Stimulated activated CD8-positive, alpha-beta memory T cell treated with anti-CD3 and anti-CD28 coated beads, Interleukin-15, amount 100 ng/mL, for 24 hours (primary cell): ENCODE measurements at places on chromosomes 3 and 15.

GRCh38 chr3:180180795-180181194, 144.1 kb upstream of the PEX5L start:
- DNase-seq = no peak

DNA sequence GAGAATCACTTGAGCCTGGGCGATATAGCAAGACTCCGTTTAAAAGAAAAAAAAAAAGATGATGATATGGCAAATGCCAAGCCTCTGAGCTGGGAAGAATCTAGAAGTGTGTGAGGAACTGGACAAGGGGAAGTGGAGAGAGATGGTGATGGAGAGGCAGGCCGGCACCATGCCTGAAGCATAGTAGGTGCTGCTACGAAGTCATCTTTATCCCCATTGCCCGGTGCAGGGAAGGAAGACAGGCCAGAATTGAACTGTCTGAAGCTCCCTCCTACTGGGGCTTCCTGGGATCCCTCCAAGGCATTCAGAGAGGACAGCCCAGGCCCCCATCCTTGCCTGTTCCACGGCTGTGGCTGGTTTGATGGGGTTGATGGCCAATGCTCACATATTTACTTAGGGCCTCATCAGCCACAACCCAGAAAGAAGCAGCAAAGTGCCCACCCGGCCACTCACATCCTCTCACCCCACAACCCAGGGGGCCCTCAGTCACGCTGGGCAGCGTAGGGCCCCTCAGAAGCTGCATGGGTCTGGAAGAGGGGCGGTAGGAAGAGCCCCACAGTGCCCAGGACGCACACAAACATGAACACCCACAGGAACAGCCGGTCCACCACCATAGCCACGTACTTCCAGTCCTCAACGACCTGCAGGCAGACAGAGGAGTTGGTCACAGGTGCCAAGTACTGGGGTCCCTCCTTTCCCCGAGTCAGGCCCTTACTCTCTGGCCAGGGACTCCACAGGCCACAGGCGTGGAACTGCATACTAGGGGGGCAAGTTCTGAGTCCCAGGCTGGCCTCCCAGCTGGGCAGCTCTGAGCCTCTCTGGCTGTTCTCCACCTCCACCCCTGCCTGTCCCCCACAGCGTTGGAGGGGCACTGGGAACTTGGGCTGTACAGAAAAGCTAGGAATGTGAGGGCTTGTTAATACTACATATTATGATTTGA, 4.1 kb upstream of the CHRNA3 start:
- no peak for DNase-seq

- no peak for DNase-seq
Measured at GRCh38 chr15:62770111-62770660, 272.4 kb upstream of the TPM1 start.

- no peak for DNase-seq
Measured at GRCh38 chr15:70060993-70061305, 36.8 kb downstream of the TLE3 start.

GRCh38 chr3:174873832-174874657, 14.9 kb downstream of the NAALADL2 start:
- no peak for DNase-seq

DNA sequence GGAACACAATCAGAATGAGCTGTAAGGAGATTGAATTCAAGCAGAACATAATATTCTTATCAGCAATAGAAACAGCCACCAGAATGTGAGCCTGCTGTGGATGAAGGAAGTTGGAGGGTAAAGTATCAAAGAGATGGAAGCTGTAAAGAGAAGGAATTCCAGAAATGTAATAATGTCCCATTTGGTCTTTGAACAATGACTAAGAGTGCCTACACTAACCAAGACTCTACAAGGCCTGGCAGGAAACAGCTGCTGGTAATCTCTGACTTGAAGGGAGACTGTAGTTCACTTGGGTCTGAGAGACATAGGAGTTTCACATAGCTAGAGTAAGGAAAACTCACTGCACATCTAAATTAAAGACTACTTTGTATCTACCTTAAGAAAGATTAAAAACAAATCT, 1176.0 kb upstream of the ALCAM start:
- no peak for DNase-seq

DNA sequence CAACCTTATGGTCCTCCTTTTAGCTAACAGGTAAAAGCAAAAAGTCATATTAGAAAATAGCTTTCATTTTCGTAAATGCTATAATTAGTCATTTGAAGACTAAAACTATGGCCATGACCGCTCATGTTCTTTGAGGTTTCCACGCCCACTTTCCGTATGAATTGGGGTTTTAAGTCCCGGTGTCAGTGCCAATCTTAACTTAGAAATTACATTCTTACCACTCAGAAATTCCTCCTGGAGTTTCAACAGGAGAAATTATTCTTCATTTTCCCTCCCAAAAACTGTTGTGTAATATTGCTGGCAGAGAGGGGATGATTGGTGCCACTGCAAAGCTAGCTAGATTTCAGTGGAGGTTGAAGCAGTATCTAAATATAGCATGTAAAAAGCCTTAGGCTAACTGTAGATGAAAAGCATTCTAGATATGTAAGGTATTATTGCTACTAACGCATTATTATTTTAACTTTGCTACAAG, 71.0 kb upstream of the MDFIC2 start:
- DNase-seq = no peak

- DNase-seq = no peak
Measured at GRCh38 chr3:3666664-3667063, 132.6 kb upstream of the LRRN1 start.

- DNase-seq = no peak
Measured at GRCh38 chr3:108219336-108219735, 2.9 kb downstream of the IFT57 start.

- DNase-seq = no peak
Measured at GRCh38 chr3:124364317-124365020, 365.8 kb upstream of the UMPS start.

DNA sequence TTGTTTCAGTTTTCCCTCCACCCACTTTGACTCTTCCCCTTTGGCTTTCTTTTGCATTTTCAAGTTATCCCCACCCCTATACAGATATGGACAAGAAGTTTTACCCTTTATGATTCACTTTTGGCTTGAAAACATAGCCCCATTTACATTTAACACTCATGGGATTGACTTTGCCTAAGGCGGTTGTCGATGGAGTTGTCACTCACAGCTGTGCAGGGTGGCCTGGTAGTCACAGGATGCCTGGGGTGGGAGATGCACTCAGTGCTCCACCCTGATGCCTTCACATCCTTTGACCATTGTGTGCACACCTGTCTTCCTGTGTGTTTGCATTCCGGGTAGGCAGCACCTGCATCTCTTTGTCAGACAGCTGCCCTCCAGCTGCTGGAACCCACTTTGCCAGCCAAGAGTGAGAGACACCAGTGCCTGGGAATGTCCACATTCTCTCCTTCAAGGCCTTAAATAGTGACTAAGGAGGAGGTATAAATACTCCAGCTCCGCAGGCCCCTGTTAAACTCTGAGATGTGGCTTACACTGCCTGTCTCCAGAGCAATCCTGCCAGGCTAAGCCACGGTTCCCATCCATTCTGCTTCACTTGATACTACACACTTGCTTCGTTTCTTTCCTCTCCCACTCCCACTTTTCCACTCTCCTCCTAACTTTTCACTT, 191.5 kb upstream of the SLC24A5 start:
- DNase-seq = no peak

DNA sequence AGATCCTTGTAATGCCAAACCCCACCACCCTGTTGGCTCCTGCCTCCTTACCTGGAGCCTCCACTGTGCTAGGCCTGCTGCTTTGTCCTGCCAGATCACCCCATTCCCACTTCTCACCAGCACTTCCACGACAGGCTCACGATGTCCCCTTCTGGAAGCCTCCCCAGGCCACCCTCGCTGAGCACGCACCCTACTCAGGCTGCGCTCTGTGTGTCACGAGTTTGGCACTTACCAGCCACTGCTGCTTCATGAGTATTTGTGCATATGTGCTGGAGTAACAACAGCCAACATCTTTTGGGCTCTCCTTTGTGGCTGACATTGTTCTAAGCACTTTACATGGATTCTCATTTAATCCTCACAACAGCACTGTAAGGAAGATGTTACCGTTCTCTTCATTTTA, 58.1 kb downstream of the PDIA5 start:
- no peak for DNase-seq

DNA sequence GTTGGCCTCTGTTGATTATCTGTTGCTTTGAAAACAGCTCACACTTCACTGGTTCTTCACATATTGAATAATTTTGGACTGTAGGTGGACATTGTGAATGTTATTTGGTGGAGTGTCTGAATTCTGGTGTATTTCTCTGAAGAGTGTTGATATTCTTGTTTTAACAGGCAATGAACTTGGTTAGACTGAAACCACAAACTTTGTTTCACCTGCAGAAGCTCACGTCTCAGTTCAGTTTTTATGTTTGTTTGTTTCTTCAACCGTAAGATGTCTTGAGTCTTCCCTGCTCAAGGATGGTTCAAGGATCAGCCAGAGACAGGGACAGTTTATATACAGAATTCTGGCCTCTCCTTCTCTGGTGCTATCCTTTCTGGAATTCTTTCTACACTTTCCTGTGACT, 43.6 kb downstream of the C3orf20 start:
- DNase-seq = no peak

DNA sequence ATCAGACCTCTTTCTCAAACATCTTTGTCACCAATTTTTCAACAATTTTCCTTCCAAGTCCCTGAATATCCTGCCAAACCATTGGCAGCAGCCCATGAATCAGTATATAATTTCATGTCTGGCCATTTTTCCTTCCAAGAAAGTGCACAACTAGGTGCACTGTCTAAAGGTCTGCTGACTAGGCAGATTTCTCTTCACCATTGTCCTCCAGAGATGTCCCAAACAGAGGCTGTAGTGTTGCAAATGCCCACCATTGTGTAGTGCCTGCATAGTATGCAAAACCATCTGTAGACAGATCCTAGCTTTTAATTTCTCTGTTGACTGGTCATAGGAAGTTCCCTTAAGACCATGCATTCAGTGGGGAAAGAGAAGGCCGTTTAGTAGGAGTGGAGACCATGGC, 25.0 kb upstream of the GOLGA6L2 start:
- no peak for DNase-seq

DNA sequence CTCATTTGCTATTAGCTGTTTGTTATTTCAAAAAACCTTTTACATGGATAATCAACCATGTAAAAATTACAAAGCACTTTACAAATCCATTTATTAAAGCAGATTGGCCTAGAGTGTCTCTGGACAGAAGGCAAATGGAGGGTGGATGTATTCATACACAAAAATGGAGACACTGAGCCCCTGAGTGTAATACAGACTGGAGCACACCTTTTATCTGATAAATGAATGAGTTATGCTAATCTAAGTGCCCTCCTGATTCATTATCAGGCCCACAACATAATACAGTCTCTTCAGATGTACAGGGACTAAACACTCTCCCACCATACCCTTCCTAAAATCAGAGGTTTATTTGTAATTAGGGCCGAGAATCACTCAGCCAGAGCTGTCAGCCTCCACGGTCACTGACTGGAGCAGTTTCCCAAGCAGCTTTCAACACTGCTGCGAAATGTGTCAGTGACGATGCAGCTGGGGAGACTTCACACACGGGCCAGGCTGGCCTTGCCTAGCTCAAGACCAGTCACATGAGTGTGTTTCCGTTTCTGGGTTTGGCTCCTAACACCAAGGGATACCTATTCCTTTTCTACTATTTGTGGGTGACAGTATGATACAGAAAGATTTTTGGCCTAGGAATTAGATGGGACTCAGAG, 271.8 kb downstream of the ZIC1 start:
- DNase-seq = no peak

DNA sequence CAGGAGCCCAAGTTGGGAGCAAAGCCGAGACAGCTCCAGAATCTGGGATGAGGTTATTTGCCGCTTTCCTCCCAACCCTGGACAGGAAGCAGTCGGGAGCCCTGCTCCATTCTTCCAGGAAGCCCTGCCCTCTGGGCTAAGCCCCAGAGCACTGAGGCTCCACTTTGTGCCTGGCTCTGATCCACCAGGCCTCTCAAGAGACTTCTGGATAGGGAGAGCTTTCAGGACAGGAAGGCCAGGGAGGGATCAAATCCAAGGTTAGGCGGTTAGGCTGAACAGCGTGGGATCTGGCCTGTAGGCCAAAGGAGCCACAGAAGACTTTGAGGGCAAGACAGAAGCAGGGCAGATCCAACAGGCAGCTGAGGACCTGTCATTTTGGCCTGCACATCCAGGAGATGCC, 835 bp downstream of the STOML1 start:
- DNase-seq = no peak

DNA sequence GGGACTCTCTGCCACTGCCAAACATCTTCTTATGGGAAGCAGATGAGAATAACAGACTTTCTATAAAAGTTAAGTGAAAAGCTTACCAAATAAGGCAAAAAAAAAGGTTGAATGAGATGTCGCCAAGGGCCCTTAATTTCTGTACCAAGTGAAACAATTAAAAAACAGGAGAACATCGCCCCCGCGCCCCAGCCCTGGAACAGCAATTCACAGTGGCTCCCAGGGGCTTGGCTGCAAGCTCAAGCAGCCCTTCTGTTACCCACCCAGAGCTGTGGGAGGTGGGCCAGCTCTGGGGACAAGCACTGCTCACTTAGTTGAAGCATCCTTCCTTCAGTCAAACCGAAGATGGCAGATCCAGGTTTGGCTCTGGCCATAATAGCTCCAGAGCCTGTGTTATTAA, 208.0 kb downstream of the ERC2 start:
- no peak for DNase-seq

DNA sequence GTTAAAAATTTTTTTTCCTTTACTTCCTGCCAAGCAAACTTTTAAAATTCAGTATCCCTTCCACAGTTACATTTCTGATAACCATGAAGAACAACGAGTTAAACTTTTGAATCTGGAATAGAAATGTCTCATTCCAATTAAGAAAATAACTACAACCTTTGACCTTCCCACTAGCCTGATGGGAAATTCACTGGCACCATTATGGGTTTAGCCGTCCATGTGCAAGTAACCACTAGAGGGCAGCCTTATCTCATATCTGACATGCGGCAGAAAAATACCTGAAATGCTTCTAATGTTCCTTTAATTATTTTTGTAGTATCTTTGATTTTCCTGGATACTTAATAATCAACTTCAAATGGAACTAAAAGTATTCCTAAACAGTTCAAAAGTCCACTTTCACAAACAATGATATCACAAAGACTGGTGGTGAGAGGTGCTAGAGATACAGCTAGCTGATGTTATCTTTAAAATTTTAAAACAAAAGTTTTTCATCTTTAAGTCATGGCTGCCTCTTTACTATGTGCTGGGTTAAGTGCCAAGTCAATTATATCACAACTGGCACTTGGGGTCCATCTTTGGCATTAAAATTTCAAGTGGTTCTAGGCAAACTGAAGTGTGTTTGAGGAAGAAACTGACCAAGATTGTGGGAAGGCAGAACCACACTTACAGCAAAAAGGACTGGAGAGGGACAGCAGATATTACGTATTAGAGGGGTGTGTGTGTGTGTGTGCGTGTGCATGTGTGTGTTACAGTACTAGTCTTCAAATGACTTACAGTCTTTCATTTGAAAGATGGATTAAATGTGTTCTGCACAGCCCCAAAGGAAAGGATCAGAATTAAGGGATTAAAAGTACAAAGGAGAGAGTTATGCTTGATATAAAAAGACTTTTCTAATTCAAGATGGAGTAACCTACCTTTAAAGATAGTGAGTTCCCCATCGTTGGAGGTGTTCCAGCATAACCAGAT, 107.1 kb upstream of the ICE2 start:
- DNase-seq = no peak

GRCh38 chr3:48404440-48405342, 25.2 kb downstream of the PLXNB1 start:
- no peak for DNase-seq
